ENCODE measurements at places on chromosomes 11 and 22.

GRCh38 chr11:18203723-18204122 is 31.1 kb downstream of the MRGPRX4 start:
- no peak for DNase-seq

DNA sequence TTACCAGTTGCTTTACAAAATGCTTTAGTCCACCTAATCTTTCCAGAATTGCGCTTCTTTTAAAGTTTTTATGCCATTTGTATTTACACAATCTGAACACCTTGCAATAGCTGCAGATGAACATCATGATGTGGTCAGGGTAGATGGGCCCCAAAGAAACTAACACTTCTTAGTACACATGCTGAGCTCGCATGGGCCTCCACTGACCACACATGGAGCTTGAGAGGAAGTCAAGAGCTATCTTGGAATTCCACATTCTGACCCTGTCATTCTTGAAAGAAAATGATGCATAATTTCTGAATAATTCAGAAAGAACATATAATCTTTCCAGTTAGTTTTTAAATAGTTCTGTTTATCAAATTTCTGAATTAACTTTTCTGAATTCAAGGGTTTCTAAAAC is 7.7 kb downstream of the LIPT2 start:
- no peak for DNase-seq

DNA sequence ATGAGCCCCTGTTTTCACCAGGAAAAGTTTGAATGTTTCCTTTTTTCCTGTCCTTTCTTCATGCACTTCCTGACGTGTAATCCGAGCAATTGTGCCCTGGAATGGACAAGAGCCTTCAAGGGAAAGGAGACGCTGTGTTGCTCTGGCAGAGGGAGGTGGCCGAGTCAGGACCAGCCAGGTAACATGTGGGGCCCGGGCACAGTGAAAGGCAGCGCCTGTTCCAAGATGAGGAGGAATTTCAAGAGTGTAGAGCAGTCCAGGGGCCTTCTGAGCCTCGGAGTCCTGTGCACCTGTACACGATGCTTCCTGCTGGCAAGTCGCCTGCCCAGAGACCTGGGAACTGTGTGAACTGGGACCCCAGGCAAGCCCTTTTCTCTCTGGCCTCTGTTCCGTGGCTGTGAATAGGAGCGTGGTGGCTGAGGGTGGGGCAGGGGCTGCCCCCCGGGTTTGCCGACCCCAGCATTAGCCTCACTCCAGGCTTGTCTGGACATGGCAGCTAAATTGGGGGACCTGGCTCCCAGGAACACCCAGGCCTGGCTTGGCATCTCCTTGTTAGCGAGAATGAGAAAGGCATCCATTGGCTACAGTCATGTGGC is 92.0 kb downstream of the MYEOV start:
- DNase-seq = no peak

DNA sequence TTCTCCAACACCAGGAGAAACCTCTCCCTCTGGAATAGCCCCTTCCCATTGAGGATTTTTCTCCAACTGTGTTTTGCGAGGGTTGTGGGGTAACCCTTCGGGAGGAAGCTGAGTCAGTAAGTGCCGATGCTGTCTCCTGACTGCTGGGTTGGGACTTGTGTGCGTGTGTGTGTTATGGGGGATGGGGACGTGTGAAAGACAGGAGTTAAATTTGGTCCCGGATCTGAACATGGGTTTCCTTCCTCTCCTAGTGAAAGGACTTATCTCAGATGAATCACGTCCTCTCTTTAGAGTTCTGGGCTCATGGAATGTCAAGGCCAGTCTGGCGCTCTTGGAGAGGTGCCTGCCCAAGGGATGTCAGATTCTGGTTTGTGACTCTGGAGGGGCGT is 33.3 kb downstream of the KIAA1671 start:
- DNase-seq = no peak

- no peak for DNase-seq
Observed at GRCh38 chr11:45146072-45147016, at the start of gene PRDM11. PRDM11 (plus strand) TSS chr11:45146639; CDS start chr11:45181767, 35,128 bp downstream.

- DNase-seq = no peak
Observed at GRCh38 chr11:112789481-112789880, 171.7 kb upstream of the NCAM1 start.

DNA sequence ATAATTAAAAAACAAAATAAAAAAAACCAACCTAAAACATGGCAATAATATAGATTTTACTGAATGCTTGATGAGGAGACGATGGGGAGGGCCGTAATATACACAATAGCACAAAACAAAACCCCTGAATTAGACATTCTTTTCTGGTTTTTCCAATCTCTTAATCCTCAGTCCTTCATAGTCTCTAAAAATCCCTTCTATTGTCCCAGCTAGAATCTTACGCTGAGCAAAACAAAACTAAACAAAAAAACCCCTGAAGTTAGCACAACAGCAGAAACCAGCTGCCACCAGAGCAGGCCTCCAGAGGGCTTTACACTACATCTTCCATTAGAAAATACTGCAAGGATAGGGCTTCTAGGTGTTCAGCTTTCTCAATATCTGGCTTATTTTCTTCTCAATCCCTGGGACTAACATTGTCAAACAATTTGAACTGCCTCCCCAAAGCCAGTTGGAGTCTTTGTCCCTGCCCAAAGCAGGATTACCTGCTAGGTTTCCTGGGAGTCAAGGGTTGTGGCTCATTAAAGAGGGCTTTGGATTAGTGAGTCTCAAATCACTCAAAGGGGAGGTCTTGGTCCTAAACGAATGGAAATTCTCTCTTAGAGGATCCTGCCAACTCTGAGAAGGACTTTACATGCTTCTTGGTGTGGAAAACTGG is 2.1 kb upstream of the RNF26 start:
- DNase-seq = no peak

- no peak for DNase-seq
Observed at GRCh38 chr11:69765498-69765995, 9.6 kb downstream of the FGF4 start.

GRCh38 chr11:132586801-132587200 is 945.5 kb downstream of the OPCML start:
- no peak for DNase-seq

DNA sequence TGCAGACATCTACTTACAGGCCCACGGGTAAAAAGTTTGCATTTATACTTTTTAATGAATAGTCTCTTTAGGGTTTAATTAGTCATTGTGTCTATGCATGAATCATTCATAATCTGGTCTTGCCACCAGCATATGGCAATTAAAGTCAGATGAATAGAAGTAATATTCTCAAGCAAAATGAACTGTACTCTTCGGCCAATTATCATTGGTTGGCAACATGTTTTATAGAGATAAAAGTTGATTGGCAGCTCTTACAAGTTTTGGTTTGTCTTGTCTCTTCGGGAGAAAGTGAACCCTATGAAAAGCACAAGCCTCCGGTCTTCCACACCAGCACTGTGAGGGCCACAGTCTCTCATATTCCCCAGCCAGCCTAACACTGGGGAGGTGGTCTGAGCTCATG is 97.8 kb downstream of the OSBP2 start:
- DNase-seq = no peak

- no peak for DNase-seq
Observed at GRCh38 chr11:100731471-100731870, 44.4 kb downstream of the ARHGAP42 start.

GRCh38 chr22:20407829-20408228 is 13.9 kb downstream of the ZNF74 start:
- no peak for DNase-seq

DNA sequence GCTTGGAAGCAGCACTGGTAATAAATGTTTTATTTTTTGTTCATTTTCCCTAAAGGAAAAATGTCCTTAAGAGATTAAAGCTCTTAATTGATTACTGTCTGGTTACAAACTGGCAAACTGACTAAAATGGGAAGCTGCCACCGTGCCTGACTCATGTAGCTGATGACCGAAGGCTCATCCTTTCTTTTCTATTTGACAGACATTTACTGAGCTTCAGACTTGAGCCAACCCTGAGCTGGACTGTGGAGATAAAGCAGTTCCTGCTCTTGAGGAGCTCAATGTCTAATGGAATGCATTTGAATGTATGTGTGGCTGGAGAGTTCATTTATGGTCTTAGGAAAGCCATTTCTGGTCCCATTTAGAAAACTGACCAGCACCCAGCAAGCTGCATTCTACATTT is 91.3 kb downstream of the RNF169 start:
- DNase-seq = no peak

DNA sequence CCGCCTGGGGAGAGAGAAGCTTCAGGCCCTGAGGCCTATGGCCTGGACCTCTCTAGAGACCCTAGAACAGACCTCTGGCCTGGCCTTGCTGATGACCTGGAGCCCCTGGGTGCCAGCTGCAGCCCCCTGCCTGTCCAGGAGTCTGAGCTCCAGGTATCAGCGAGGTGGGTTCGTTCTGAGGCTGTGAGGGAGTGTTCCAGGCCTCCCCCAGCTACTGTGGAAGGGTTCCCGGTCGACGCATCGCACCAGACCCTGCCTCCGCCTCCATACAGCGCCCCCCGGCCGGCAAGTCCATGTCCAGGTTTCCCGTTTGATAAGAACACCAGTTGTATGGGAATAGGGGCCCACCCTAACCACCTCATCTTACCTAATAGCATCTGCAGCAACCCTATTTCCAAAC is 111.1 kb downstream of the KCNQ1 start:
- no peak for DNase-seq

DNA sequence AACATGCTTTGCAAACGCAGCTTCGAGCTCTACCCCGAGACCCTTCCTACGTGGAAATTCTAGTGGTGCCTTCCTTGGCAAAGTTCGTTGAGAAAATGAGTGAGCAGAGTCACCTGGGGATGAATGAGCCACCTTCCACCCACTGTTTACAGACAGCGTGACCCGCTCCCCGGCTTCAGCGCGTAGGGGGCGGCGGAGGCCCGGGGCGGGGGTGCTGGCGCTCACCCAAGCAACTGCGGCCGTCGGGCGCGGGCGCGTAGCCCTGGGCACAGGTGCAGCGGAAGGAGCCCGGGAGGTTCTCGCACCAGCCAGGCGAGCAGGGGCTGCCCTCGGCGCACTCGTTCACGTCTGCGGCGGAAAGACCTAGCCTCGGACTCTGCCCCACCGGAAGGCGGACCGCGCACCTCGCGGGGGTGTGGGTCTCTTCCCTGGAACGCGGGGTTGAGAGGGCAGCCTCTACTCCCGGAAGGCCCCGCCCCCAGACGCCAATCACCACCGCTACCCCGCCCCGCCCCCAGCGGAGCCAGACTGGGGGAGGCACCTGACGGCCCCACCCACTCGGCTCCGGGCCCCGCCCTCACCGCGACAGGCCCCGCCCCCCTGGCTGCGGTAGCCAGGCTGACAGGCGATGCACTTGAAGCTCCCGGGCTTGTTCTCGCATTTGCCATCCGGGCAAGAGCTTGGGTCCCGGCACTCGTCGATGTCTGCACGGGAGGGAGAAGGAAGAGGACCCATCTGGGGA is 11.8 kb downstream of the LTBP3 start:
- DNase-seq = peak; percentile 97

- DNase-seq = no peak
Observed at GRCh38 chr11:2310786-2311352, 9.1 kb downstream of the TSPAN32 start.

DNA sequence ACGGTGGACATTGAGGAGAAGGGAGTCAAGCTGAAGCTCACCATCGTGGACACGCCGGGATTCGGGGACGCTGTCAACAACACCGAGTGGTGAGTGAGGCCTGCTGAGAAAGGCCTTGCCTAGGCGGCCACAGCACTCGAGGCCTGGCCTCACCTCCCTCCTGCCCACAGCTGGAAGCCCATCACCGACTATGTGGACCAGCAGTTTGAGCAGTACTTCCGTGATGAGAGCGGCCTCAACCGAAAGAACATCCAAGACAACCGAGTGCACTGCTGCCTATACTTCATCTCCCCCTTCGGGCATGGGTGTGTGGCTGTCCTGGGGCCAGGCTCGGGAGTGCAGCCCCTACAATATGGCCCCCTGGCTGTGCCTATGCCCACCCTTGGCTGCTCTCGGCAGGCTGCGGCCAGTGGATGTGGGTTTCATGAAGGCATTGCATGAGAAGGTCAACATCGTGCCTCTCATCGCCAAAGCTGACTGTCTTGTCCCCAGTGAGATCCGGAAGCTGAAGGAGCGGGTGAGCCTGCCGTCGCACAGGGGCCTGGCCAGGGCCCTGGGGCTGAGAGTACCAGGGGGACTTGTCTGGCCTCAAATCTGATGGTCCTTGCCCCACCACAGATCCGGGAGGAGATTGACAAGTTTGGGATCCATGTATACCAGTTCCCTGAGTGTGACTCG is 3.0 kb upstream of the GP1BB start:
- no peak for DNase-seq

GRCh38 chr11:824292-824880 is 3.3 kb upstream of the CRACR2B start:
- DNase-seq = no peak

DNA sequence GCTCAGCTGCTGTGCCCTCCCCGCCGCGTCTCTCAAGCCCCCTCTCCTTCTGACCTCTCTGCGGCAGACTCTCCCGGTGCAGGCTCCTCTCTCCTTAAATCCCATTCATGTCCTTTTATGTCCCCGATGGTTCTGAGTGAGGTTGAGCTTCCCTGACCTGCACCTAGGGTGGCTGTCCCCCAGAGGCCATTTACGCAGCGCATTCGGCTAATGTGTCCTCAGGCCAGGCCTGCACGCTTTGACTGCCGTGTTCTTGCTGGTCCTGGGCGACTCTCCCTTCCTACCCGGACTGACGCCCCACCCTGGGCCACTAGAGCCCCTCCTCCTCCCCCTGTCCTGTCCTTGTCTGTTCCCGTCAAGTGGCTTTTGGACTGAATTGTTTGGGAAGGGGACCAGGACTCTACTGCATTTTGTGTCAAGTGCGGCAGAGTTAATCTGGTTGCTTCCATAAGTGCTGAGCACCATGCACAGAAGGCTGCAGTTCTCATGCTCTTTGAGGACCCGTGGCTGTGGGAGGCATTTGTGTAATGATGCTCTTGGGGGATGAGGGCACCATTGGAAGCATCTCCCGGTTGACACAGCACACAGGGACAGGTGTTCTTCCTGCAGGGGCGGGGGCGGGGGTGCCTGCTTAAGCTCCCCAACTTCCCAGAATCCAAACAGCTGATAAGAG is 37.1 kb downstream of the IGHMBP2 start:
- DNase-seq = no peak

- no peak for DNase-seq
Observed at GRCh38 chr11:90919332-90919731, 696.5 kb upstream of the CHORDC1 start.

GRCh38 chr11:86956905-86957195 is 1.7 kb upstream of the FZD4 start:
- DNase-seq = no peak

Data from activated effector memory CD4-positive, alpha-beta T cell treated with Interleukin-2 at 50 U/mL for 16 hours (primary cell).